ENCODE measurements at places on chromosomes 1 and 21.

GRCh38 chr1:41764656-41765055 is 154.1 kb downstream of the HIVEP3 start:
- no peak for DNase-seq

DNA sequence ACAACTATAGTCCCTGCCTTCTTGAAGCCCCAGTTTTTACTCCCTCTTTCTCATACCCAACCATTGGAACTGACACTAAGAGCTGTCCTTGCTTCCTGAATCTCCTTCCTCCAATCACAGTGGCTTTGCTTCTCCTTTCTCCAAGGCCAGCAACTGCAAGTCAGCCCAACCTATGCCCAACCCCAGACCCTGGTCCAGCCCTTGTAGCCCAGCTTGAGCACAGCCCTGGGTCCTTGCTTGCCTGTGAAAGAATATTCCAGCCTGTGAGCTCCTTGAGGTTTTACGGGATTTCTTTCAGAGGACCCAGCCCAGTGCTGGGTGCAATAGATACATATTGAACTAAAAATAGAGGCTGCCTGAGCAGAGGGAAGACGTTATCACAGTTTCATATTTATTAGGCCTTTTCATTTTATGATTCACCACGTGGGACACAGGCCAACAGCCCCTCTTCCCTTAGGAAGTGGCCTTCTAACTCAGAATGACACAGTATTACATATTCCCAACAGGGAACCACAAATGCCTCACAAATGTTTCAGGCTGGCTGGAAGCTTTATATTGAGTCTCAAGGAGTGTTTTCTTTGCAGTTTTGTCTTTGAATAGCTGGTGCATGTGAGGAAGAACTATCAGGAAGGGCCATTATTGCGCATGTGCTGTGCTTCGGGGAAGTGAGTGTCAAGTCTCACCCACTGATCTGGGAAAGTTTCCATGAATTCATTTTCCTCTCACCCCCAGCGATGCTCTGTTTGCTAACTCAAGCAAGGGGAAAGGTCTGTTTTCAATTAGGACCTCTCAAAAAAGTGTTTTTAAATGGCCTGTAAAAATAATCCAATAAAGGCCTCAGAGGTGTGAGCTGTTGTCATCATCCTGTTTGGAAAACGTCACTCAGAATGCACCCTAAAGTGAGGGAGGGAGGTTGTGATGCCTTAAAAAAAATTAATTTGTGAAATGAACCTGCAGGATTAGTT is 92.3 kb upstream of the NFIA start:
- no peak for DNase-seq

GRCh38 chr1:201795066-201795465 is 33.9 kb upstream of the IPO9 start:
- DNase-seq, result no peak

- no peak for DNase-seq
Measured at GRCh38 chr1:94783342-94784189, 36.6 kb upstream of the SLC44A3 start.

DNA sequence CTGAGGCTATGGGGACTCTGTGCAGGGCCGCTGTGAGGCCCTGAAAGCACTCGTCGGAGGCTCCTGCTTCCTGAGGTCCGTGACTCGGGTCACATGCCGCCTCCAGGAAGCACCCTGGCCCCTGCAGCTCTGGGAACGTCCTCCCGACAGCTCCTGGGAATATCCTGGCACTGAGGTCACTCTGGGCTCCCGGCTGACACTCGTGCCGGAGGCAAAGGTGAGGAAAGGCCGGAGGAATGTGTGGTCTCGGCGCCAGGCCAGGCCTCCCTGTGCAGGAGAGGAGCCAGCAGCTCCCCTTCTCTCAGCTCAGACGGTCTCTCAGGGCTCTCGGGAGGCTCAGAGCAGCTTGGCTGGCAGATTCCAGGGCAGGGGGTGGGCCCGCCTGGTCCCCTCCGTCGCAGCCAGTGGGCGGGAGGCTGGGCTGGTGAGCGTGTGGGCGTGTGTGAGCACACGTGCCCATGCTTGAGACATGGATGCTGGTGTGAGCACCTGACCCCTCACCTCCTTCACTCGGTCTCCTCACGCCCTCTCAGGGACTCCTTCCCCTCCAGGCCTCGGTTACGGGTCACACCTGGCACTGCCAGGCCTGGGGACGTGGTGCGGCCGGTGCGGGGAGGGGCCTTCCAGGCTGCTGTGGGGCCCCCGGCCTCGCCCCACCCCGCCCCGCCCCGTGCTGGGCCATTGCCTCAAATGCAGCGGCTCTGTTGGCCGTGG is 5.5 kb upstream of the RNF223 start:
- no peak for DNase-seq

- DNase-seq, result no peak
Measured at GRCh38 chr1:6584126-6585080, 4.6 kb downstream of the ZBTB48 start.

GRCh38 chr1:16927711-16928485 is 6.2 kb downstream of the CROCC start:
- no peak for DNase-seq

DNA sequence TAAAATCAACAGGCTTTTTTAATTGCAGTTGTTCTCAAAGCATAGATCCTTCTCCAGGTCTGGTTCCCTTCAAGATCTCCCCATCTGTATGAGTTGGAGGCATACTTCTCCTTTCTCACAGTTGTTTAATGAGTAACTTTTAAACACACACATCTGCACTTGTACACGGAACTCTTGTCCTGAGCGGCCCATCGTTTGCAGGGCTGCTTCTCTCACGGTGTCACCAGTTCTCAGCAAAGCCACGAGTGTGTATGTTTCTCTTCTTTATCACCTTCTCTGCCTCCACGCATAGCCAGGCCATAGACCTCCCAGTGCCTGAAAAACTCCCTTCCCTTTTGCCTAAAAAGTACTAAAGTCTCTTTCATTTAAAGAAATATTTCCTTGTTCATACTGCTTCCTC is 68.7 kb upstream of the ROR1 start:
- DNase-seq, result no peak

DNA sequence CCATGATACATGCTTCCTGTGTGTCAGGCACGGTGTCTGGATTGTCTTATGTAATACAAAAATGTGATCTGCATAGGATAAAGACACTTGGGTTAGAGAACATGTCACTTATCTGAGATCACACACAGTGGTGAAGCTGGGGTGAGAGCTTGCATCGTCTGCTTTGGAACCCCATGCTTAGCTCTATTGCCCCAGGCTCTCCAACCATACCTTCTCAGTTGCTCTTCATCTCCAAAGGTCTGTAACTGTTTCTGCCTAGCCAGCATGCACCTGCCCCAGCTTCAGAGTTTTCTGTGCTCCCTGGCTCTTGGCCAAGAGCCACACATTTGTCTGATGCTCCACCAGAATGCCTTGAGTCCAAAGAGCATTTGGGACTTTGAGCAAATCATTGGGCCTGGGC is 93.9 kb upstream of the COG2 start:
- no peak for DNase-seq

DNA sequence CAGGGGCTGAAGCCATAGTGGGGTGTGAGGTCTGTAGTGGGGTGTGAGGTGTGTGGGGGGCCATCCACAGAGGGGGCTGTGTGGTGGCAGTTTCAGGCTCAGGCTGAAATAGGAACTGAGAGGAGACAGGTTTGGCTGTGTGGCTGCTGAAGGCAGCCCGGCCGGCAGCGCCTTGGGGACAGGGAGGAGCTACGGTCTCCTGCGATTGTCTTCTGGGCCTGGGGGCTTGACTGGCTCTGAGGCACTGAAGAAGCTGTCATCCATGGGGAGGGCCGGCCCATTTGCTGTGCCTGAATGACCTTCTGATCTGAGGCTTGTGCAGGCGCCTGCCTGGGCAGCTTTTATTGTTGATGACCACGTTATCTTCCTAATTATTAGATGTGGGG is 10.0 kb upstream of the TTC34 start:
- DNase-seq, result no peak

DNA sequence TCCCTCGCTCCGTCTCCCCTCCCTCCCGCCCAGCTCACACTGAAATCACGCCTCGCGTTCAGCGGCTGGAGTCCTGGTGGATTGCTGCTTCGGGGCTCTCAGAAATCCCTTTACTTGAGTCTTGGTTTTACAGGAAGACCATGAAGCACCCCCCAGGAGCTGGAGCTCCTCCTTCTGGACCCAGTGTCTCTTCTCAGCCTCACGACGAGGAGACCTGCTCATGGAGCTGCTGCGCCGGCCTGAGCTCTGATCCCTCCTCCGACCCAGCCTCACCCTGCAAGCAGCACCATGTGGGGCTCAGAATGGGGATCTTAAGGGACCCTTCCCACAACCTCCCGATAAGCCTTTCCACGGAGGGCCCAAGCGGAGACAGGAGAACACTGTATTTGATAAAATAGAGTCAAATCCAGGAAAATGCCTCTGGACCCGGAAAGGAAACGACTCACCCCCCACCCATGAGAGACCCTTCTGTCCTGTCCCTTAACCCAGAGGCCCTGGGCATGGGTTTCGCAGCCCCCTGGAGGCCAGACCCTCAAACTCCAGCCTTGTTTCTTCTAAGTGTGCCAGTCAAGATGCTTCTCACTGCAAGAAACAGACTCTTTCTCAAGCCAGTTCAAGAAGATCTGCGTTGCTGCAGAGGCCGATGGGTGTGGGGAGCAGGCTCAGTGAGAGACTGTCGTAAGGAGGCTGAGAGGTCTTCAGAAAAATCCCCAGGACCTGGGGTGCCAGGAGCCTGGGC is 26.1 kb downstream of the PDE9A start:
- DNase-seq, result no peak

Data from omental fat pad (tissue), 4 donors.